Stimulated activated CD8-positive, alpha-beta memory T cell treated with anti-CD3 and anti-CD28 coated beads, Interleukin-7, amount 100 ng/mL, for 48 hours (primary cell): ENCODE measurements at places on chromosomes 2 and 18.

- DNase-seq = no peak
Measured at GRCh38 chr2:129673234-129673633, 306.2 kb upstream of the RAB6C start.

GRCh38 chr18:7946734-7947377 lies 379.7 kb downstream of the PTPRM start:
- DNase-seq = no peak

DNA sequence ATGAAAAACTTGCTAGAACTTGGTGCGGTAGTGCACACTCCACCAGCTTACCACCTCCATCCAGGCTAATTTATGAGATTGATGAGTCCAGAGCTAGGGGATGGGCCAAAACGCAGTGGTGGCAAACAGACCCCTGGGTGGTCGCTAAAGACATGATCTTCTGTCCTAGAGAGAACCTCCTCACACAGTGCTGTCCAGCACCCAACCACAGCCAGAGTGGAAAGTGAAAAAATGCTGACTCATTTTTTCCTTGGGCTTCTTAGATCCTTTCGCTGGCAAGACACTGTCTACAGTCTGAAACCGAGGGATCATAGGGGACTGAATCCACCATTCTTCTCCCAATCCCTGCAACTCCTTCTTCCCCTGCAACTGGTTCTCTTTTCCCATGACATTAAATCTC lies 4.1 kb downstream of the ANTXR1 start:
- DNase-seq = no peak

GRCh38 chr2:216692636-216693413 lies 2.5 kb downstream of the IGFBP5 start:
- DNase-seq = peak; percentile 60

DNA sequence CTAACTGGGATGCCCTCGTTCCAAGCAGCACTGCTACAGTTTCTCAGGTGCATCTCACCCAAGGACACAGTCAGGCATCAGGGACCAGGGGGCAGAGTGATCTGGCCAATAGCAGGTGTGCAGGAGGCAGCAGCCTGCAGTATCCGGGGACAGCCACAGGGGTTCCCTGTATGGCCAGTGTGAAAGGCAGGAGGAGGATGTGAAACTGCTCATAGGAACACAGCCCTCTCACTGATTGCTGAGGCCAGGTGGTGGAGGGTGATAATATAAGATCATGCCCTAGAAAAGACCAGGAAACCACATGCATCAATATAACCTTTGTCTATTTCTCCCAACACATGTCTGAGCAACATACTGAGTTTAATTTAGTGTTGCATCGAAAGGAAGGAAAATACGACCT lies 112.7 kb upstream of the TACR1 start:
- no peak for DNase-seq

GRCh38 chr2:154532763-154533162 lies 165.7 kb upstream of the KCNJ3 start:
- DNase-seq = no peak

DNA sequence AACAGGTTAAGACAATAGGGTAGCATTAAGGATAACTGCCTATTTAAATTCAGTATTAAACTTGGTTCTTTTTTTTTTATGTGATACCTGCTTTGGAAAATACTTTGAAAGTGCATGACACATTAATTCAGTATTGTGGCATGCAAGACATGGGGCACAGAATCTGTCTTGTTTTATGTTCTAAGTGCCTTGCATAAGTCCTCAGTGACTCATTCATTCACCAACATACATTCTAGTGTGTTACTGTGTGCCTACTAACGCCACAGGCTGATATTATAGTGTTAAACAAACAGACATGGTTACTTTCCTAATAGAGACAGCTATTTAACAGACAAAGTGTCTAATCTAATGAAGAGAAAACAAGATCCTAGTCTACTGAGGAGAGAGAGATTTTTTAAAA lies 91.7 kb downstream of the GCA start:
- DNase-seq = no peak

- DNase-seq = no peak
Measured at GRCh38 chr2:26582890-26583289, 58.3 kb downstream of the CIB4 start.
